GM20000 (cell line): ENCODE measurements at places on chromosomes 3 and 15.

GRCh38 chr3:172846103-172846561 lies 95.6 kb downstream of the ECT2 start:
- DNase-seq = no peak

GRCh38 chr15:39585389-39585841 lies 4.5 kb downstream of the THBS1 start:
- no peak for DNase-seq

GRCh38 chr3:31027191-31027761 lies 132.8 kb upstream of the GADL1 start:
- no peak for DNase-seq

DNA sequence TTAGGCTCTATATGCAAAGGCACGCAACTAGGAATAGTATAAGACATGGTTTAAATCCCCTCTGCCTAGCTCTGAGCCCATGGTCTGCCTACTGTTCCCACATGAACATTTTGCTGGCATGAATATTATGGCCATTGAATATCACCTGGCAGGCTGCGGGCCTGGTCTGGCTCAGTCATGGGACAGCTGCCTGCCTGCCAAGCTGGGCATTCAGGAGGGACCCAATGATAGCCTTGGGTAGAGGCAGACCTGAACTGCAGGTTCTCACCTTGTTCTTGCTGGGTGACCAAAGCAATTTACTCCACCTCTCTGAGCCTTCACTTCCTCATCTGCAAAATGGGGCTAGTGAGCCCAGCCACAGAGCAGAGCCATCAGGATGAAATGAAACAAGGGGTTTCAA lies 11.3 kb downstream of the RBP1 start:
- DNase-seq = no peak

DNA sequence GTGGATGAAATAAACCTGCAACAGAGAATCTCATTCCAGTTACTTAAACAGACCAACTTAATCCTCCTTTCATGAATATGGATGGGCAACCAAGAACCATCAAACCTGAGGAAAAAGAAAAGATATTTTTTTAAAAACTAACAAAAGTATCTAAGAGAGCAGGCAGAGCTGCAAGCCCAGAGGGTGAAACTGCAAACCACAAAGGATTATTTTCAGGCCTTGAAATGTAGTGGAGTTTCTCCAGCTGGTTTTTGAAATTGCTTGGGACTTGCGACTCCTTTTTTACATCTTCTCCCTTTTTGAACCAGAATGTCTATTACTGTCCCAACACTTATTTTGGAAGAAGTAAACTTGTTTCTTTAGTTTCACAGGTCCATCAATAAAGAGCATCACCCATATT lies 87.4 kb downstream of the STAG1 start:
- DNase-seq = no peak

- no peak for DNase-seq
Observed at GRCh38 chr3:66466606-66467270, 34.1 kb downstream of the LRIG1 start.

- no peak for DNase-seq
Observed at GRCh38 chr3:99500485-99500884, 137.9 kb upstream of the COL8A1 start.

- peak; percentile 13 for DNase-seq
Observed at GRCh38 chr3:156472150-156472549, 82.8 kb downstream of the SSR3 start.

DNA sequence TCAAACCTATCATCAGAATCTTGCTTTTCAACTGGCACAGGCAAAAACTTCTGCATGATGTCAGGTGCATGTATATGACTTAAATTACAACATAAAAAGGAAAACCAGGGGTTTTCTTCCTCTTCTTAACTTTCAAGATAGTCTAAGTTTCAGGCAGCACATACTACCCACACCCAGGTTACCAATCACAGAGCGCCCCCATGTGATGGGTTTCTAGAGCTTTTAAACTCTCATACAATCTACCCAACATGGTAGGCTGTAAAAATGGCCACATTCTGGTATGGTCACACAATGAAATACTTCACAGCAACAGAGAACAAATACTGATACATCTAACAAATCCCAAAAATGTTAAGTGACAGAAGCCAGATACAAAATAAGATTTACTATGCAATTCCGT lies 7.4 kb downstream of the MESD start:
- peak; percentile 43 for DNase-seq
